Panc1 (cell line): ENCODE measurements at places on chromosomes 12 and 14.

DNA sequence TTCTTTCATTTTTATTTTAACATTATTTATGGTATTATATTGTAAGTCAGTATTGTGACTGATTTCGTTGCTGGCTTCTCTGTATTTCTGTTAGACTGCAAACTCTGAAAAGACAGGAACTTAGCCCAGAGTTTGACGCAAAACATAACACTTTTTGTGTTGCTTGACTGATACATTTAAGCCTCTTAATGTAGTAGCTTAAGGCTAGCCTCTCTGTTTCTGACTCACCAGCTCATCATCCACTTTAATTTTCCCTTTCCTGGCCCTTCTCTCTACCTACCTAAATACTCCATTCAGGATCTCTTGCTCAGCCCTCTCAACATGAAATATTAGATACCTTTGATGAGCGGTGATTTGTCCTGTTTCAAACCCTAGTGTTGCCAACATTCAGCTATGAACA is 420.6 kb downstream of the LRFN5 start:
- DNase-seq, result no peak
- no peaks in the 10 kb centered on the region for H3K4me1 ChIP-seq
- no peaks in the 10 kb centered on the region for H3K27me3 ChIP-seq
- no peaks in the 10 kb centered on the region for H3K36me3 ChIP-seq

DNA sequence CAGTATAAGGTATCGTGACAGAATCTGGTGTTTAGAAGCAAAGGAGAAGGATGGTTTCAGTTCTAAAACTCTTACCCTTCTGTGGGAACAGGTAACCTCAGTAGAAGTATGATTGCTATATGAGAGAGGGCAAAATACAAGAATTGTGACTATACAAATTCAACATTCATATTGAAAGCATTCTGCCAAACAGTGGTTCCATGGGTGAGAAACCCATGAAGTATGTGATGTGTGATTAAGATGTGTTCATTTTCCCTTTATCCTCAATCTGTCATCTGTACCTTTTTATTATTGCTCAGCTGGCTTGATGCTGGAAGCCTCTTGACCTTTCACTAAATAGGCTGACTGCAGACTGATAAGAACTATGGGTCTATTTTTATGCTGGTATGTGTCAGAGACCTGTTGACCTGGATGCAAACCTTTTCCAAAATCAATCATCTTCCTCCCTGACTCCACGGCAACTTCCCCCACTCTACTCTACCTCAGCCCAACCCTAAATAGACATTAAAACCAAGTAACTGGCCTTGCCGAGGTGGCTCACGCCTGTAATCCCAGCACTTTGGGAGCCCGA is 109.6 kb downstream of the STXBP6 start:
- no peaks in the 10 kb centered on the region for H3K36me3 ChIP-seq
- no peaks in the 10 kb centered on the region for H3K27me3 ChIP-seq

DNA sequence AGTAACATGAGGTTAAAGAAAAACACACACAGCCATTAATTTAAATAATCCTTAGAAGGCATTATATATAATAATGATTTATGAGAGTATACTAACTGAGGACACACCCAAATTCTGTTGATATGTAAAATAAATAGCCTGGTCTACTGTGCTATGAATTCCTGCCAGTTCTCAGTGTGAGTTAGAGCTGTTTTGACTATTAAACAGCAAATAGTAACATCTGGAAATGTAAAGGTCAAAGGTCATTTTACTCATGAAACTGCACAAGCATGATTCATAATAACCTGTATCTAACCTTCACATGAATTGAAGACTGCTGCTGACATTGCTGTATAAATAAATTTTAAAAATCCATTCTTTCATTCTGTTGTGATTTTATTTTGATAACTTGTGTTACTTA is 966.7 kb downstream of the SLC6A15 start:
- no peaks in the 10 kb centered on the region; the same call in 1 of the 2 replicates for H3K36me3 ChIP-seq
- no peak overlapping the region for H3K4me3 ChIP-seq
- no peaks in the 10 kb centered on the region for H3K4me1 ChIP-seq
- no peaks in the 10 kb centered on the region for H3K27me3 ChIP-seq
- H3K27ac ChIP-seq, result no peak overlapping the region

GRCh38 chr14:69617796-69618195 is 6.4 kb downstream of the SUSD6 start:
- H3K36me3 ChIP-seq, result no peaks in the 10 kb centered on the region
- no peak overlapping the region for H3K4me3 ChIP-seq
- no peaks in the 10 kb centered on the region for H3K4me1 ChIP-seq
- no peak for DNase-seq
- no peak overlapping the region for H3K27ac ChIP-seq

GRCh38 chr12:11497438-11497837 is 102.1 kb upstream of the PRB2 start:
- DNase-seq, result no peak
- no peaks in the 10 kb centered on the region for H3K27me3 ChIP-seq
- no peak overlapping the region for H3K27ac ChIP-seq
- H3K4me1 ChIP-seq, result no peaks in the 10 kb centered on the region
- no peak overlapping the region for H3K4me3 ChIP-seq

GRCh38 chr14:91737619-91738018 is 5.7 kb upstream of the CATSPERB start:
- no peaks in the 10 kb centered on the region for H3K36me3 ChIP-seq
- H3K4me3 ChIP-seq, result no peak overlapping the region
- H3K27ac ChIP-seq, result no peak overlapping the region
- H3K27me3 ChIP-seq, result no peaks in the 10 kb centered on the region; the same call in 1 of the 2 replicates
- DNase-seq, result no peak

DNA sequence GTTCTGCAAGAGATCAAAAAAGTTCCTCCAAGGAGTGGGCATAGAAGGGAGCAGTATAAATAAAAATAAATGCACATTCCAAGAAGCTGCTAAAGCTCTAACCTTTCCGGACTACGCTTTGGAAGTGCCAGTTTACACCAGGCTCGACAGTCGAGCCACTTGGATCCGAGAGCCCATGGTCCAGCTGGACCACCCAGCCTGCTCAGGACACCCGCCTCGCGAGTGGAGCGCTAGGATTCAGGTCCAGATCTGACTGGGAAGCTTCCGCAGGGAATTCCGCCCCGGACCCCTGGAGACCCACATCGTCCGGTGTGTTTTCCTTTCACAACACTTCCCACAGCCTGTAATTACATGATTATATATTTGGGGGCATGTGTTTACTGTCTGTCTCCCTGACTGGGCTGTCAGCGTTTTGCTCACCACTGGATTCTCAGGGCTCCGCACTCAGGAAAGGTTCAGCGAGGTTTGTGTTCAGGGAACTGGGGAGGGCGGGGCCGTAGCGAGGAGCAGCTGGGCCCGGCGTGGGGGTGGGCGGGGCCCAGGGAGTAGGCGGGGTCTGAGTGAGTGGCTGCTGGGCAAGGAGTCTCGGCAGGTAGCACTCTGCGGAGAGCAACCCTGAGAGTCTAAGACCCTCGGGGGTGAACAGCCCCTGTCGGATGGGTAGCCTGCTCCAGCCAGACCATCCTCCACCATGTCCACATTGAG is 52.3 kb upstream of the TMEM263 start:
- no peak overlapping the region for H3K27ac ChIP-seq
- H3K4me3 ChIP-seq, result peak overlapping the region; percentile 52
- H3K36me3 ChIP-seq, result no peaks in the 10 kb centered on the region
- peaks cover 10% of the 10 kb centered on the region; the same call in 1 of the 2 replicates for H3K27me3 ChIP-seq

- no peak for DNase-seq
- no peaks in the 10 kb centered on the region for H3K36me3 ChIP-seq
- no peak overlapping the region for H3K27ac ChIP-seq
- no peaks in the 10 kb centered on the region for H3K4me1 ChIP-seq
Observed at GRCh38 chr14:101957406-101958234, 6.8 kb upstream of the DYNC1H1 start.
